ENCODE measurements at places on chromosomes 11 and 22.

GRCh38 chr11:86442420-86442819 lies 67.7 kb downstream of the CCDC81 start:
- no peak for DNase-seq

DNA sequence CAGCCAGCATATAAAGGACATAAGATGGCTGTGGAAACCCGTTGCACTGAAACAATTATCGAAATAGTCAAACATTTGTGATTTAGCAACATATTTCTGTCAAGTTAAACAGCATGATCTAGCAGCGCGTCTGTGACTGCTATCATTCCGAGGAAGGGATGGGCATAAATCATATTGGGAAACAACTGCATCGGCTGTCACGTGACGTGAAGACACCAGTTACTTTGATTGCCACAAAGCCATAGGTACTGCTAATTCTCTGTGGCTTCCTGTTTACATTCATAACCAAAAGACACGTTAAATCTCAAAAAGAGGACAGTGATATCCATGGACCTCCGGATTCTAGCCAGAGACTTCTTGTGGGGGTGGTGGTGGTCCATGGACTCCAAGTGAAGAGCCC lies 87.8 kb downstream of the CACNA1I start:
- no peak for DNase-seq

DNA sequence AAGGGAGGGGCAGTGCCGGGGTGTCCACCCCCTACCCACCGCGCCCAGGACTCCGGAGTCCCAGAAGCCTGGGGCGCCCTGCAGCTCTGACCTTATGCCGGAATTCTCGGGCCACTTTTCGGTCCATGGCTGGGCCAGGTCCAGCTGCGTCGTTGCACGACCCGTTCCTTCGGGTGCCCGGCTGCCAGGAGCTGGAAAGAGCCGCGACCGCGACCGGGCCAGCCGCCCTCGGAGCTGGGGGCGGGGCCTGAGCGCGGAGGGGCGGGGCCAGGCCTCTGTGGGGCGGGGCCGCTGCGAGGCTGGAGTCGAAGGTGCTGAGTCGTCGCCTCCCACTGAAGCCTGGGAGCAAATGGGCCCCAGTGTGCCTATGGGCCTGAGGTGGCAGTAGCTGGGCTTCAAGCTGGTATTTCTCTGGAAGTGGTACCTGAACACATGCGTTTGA lies at the start of gene USH1C:
Gene USH1C, minus strand, starts transcription at position 236 of the 442 bp plus-strand sequence. Its CDS starts 109 bp downstream, at position 127.
- no peak for DNase-seq

GRCh38 chr11:1949302-1949701 lies 2.2 kb downstream of the MRPL23 start:
- no peak for DNase-seq

DNA sequence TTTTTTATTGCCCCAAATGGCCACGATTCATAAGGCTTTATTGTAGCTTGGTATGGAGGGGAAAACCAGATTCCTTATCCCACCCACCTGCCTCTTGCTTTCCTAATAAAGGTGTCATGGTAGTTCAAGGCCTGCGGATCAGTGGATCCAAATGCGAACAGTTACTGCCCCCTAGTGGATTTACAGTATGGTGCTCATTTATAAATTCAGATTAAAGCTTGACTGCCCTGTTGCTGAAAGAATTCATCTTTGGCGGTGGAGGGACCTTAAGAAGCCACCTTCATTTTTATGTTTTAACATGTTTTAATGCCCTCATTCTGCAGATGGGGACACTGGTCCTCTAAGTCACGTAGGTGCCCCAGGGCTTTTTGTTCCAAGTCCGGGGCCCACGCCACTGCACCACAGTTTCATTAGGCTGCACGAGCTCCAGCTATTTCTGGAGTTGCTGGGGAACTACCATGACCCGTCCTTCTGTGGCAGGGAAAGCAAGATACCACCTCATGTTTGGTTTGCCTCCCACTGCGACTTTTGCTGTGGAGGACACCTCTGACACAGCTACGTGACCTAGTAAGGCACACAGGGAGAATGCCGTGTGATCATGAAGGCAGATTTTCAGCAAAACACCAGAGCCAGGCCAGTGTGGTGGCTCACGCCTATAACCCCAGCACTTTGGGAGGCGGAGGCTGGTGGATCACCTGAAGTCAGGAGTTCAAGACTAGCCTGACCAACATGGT lies 15.6 kb upstream of the INCENP start:
- DNase-seq = peak; percentile 65

GRCh38 chr22:10961043-10961860 lies 4566.7 kb upstream of the OR11H1 start:
- no peak for DNase-seq

DNA sequence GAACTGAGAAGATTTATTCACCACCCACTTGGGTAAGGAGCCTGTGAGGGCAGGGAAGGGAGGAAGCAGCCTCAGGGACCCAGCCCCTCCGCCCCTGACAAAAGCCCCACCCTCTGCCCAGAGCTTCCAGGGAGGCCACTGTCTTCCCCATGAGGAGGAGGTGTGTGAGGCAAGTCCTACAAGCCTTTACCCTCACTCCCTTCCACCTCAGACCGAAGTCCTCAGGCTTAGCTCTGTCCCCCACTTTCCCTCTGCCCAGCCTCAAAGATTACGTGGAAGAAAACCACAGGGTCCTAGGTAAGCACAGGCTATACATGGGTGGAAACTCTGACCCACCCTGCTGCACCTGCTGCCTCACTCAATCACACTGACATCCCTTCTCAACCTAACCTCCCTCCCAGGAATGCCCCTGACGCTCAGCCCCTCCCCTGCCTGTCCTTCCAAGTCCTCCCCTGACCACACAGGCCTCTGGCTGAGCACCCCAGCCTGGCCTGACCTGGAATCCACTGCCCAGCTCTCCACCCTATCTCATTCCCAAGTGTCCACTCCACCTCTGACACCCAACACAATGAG lies 3.6 kb upstream of the ARAP1 start:
- no peak for DNase-seq

- DNase-seq = no peak
These were observed 103.7 kb downstream of the CD44 start for GRCh38 chr11:35242412-35243242.

GRCh38 chr11:111310723-111311122 lies 12.4 kb downstream of the POU2AF3 start:
- DNase-seq = no peak

- DNase-seq = no peak
These were observed 76.0 kb upstream of the WNT7B start for GRCh38 chr22:46052801-46053562.

GRCh38 chr11:103928802-103929161 lies 107.7 kb upstream of the DDI1 start:
- no peak for DNase-seq

GRCh38 chr11:110380836-110381622 lies 48.7 kb upstream of the FDX1 start:
- no peak for DNase-seq

DNA sequence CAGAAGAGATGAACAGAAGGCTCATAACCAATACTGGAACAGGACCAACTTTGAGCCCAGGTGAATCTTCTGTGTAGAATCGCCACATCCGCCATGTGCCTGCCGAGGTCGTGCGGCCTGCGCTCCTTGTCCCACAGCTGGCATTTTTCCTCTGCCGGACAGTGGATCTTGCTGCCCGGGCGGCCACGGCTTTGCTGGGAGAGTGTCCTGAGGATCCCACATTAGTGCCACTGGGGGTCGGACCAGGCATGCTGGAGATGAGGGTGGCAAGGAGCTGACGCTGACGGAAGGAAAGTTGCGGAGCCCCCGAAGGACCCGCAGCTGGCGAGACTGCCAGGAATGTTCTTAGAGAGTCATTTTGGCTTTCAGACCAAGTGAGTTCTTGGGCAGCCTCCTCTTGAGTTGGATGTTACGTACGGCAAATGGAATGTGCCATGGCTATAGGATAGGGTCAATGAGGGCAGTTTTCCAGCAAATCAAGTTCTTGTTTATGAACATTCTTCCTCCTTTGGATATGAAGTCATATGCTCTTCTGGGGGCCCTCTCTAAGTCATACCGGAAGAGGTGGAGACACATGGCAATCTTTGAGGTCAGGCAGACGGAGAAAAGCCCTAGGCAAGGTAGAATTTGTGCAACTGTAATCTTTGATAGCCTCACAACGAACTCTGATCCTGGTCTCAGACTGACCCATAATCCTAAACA lies 57.4 kb upstream of the NUP160 start:
- no peak for DNase-seq

DNA sequence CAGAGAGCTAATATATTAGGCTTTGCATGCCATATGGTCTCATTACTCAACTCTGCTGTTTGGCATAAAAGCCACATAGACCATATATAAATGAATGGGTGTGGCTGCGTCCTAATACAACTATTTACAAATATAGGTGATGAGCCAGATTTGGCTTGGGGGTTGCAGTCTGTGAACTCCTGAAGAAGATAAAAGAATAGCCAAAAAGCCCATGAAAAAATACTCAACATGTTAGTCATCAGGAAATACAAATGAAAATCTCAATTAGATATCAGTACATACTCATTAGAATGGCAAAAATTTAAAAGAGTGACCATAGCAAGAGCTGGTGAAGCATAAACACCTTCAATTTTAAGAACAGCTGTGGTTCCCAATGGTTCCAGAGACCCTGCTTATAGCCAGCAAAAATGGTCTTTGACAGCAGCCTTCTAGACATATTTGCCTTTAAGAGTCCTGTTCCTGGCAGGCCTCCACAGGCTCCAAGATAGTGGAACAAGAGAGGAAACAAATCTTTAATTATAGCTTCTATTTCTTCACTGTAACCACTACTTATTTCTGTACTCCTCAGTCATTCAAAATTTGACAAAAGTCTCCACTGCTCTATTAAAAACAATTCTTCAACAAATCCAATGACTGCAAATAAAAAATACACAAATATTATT lies 16.1 kb downstream of the C2CD3 start:
- DNase-seq = no peak

GRCh38 chr22:46829941-46830715 lies 67.7 kb downstream of the TBC1D22A start:
- no peak for DNase-seq

All from cerebellar nuclear complex (tissue), 1 donor.